ENCODE measurements at places on chromosomes 4 and X.
A peak's percentile ranks its signal among the peaks of the same experiment; 100 is the strongest.

DNA sequence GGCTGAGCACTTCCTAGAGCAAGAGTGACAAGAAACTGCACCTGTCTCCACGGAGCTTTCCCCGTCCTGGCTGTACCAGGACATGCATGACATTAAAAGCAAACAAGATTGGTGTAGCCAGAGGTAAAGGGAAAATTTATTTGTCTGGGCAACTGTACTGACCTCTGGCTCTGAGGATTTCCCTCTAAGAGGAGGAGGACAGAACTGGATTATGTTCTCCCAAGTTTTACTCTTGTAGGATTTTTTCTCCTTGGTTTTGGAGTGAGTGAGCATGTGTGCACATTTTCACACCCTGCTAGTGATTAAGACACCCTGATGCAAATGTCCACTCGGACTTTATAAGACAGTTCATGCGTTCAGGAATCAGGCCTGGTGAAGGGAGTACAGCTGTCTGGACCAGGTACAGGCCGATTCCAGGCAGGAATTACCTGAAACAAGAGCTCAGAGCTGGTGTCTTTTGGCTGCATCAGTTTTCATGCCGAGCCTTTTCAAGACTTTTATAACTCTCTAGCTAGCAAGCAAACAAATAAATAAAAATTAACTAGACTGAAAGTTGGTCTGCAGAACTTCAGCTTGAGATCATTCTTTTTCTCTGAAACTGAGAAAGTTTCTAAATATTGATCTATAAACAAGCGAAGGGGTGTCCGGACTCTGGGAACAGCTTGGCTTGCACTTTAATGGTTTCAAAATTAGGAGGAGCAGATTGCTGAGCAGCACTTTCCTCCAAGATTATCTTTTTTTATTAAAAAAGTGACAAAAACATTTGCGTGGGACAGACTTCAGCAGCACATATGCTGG, 51.3 kb upstream of the SPRY1 start:
- DNase-seq = no peak

- no peak for DNase-seq
These were observed 114.5 kb downstream of the DDX53 start for GRCh38 chrX:23114241-23114640.

GRCh38 chrX:25001808-25002660, 13.7 kb downstream of the ARX start:
- DNase-seq = no peak

DNA sequence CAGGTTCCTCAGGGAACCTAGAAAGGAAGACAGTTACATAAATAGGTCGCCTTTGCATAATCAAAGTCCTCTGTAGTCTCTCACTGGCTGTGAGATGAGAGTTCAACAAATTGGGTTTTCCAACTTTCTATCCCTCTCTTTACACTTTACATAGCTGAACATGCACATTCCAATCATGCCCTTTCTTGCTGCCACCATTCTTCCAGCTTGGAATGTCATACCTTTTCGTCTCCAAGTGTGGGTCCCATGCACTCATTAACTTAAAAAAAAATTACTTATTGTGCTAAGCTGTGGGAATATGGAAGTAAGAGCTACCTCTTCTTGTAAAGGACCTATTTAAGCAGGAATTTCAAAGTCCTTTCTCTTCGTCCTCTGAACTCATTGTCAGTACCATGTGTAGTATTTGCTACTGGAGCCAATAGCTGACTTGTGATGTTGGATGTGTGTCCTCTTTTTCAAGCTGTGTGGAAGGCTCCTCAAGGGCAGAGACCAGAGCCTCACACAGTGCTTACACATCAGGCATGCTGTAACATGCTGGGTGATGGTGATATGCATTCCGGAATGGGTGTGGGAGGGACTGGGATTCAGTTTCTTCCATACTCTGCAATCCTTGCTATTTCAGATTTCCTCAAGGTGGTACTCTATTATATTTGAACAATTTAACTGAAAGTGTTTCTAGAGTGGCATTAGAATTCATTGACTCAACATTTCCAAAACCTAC, 7.1 kb downstream of the ENOPH1 start:
- peak; percentile 37 for DNase-seq

DNA sequence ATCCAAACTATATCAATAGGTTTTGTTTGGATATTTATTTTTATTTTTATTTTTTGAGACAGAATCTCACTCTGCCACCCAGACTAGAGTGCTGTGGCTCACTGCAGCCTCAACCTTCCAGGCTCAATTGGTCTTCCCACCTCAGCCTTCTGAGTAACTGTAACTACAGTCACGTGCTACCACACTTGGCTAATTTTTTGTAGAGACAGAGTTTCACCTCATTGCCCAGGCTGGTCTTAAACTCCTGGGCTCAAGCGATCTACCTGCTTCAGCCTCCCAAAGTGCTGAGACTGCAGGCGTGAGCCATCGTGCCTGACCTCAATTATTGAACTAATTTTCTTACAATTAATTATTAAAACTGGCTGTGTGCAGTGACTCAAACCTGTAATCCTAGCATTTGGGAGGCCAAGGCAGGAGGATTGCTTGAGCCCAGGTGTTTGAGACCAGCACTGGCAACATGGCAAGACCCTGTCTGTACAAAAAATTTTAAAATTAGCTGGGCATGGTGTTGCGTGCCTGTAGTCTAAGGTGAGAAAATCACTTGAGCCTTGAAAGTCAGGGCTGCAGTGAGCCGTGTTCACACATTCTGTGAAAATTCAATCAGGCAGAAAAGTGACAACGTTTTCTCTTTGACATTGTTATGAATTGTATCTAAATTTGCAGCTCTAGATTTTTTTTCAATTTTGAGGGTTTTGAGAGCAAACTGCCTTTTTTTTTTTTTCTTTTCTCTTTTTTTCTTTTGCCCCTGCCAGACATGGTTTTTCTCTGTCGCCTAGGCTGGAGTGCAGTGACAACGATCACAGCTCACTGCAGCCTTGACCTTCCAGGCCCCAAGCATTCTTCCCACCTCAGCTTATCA, 66.0 kb downstream of the UBE2K start:
- no peak for DNase-seq
